CD4-positive, alpha-beta memory T cell (primary cell): ENCODE measurements at places on chromosomes 7 and 10.

- DNase-seq: no peak
These were observed 412.8 kb upstream of the ZMIZ1 start for GRCh38 chr10:78655979-78656378.

DNA sequence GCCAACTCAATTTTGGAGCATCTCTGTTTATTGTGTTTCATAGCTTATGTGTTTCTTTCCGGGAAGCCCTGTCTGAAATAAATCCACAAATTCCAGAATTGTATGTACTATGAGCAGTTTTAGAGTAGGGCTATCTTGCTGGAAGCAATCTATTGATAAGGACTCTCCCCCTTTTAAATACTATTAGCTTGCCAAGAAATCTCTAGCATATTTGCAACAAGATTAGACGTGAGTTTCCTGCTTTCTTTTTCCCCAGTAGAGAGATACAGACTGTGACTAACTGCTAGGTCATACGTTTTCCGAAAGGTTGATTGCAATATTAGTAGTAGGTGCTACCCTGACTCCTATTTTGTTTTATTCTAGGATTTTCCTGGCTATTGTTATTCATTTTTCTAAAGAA, 277.0 kb downstream of the MALRD1 start:
- no peak for DNase-seq

DNA sequence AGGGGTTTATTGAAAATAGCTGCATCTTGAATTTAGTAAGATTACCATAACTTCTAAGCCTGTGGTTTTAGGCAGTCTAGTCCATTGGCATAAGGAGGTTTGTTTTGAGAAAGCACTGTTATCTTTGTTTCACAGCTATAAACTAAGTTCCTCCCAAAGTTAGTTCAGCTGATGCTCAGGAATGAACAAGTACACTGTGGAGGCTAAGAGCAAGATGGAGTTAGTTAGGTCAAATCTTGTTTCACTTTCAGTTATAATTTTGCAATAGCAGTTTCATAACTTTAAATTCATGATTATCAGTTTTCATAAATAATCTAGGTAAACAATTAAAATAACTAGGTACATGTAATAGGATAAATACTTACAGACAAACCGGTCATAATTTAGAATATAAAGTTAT, 15.4 kb downstream of the SEC61G start:
- no peak for DNase-seq

DNA sequence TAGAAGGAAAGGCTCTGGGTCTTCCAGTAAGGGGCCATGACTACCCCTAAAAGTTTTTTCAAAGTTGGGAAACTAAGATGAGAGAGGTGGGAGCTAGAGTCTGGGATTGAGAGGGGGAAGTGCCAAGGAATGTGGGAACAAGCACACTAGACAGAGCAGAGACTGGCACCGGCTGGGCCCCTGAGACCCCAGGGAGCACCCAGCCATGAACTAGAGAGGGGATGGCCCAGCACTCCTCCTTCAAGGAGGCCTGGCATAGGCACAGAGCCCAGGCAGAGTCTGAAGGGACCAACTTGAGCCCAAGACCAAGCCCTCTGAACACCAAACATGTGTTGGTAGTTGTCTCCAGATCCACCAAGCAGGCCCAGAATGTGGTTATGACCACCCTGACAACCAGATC, 119.0 kb downstream of the GRID1 start:
- no peak for DNase-seq

DNA sequence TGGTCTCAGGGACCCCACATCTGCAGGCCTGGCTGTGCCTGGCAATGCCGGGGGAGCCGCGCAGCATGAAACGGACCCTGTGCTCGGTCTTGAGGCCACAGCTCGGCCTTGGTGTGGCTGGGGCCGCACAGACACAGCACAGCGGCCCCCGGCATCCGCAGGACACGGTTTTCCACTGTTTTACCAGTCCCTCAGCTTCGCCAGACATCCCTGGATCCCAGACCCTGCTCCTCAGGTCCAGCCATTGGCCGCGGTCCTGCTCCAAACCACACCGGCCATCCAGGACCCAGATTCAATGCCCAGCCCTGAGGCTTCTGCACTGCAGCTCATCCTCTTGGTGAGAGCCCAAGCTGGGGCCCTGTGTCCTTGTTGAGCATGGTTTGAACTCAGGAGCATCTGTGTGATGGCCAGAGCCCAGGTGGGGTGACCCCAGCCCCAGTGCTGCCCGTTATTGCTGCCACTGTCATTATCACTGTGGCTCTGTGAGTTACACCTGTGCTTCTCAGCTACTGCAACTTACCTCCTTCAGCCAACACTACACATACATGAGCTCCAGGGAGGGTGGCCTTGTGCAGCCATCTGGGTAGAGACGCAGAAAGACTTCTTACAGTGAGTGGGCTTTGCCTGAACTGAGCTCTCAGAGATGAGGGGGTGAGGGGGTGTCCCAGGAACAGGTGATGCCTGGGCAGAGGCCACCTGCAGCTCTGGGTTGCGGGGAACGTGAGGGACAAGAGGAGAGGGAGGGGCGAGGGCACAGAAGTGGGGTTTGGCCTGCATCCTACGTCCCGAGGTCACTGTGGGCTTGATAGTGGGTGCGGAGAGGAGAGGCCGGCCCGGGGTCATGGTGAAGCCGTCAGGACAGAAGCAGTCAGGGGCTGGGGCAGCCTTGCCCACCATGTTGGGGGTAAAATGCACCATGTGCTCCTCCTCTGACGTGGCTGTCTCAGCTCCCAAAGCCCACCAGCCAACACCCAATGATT, 567.6 kb downstream of the PTPRN2 start:
- no peak for DNase-seq

DNA sequence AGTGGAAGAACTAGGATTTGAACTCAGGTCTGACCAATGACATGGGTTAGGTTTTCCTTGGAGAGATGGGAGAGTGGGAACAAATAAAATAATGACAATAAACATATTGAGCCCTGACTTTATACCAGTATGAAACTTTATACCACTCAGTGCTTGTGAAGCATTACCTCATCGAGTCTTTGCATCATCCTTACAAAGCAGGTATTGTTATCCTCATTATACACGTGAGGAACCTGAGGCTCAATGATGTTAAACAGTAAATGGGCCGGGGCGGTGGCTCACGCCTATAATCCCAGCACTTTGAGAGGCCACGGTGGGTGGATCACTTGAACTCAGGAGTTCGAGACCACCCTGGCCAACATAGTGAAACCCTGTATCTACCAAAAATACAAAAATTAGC, 47.7 kb downstream of the HHEX start:
- DNase-seq: no peak

- no peak for DNase-seq
These were observed 450.3 kb downstream of the INHBA start for GRCh38 chr7:41252551-41252950.

DNA sequence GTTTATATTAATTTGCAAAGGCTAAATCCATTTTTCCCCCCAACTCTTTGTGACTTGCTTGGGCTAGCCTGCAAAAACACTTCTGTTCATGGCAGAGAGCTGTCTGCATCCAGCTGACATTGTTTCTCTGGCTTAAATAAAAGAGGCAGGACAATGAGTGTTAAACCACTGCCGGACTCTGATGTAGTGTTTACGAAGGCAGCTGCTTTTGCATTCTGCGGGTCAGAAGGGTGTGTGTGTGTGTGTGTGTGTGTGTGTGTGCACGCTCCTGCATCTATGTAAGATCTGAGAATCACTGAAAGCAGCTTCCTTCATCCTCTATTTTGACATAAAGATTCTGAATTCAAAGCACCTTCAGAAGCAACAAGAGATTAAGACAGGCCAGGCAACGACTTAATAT, 28.3 kb downstream of the NRP1 start:
- no peak for DNase-seq

DNA sequence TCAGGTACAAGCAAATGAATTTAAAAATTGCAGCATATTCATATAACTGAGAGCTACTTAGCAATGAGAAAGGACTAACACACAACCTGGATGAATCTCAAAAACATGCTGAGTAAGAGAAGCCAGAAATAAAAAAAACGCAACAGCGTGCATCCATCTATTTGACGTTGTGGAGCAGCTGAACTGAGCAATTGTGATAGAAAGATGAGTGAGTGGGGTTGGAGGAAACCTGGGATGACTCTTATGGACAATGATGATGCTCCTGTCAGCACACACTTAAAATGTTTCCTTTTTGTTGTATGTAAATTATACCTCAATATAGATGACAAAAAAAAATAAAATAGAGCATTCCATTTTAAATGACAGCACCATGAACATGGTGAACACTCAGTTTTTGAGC, 36.0 kb upstream of the AKR1E2 start:
- no peak for DNase-seq

- no peak for DNase-seq
These were observed 14.3 kb downstream of the ANKRD1 start for GRCh38 chr10:90906596-90906995.
